Stimulated activated CD4-positive, alpha-beta T cell treated with anti-CD3 and anti-CD28 coated beads, Interleukin-12 subunit alpha, Interleukin-12 subunit beta, amount 100 ng/mL, for 24 hours (primary cell): ENCODE measurements at places on chromosomes 5 and 9.

GRCh38 chr9:99038484-99038820, 66.5 kb upstream of the TGFBR1 start:
- no peak for DNase-seq

GRCh38 chr5:15946026-15946425, 233.6 kb downstream of the MARCHF11 start:
- DNase-seq, result no peak

DNA sequence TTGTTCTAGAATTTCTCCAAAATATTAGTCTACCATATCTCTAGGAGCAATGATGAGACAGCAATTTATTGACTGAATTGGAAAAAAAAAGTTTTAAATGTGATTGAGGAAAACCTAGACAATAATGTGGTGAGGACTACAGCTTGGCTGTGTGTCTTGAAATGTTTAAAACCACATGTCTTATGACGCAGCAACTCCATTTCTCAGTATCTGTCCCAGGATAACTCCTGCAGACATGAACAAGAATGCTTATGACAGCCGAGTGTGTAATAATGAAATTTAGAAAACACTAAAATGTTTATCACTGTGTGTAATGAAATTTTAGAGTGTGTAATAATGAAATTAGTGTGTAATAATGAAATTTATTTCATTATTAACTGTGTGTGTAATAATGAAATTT, 254.1 kb upstream of the DAPK1 start:
- DNase-seq, result no peak

- DNase-seq, result no peak
Measured at GRCh38 chr9:123005964-123006363, 27.5 kb upstream of the GPR21 start.

GRCh38 chr5:93404246-93404645, 176.8 kb downstream of the NR2F1-AS1 start:
- DNase-seq, result no peak

- DNase-seq, result no peak
Measured at GRCh38 chr5:54257366-54258118, 52.8 kb downstream of the ARL15 start.

GRCh38 chr5:139021346-139021745, 146.2 kb upstream of the LRRTM2 start:
- DNase-seq, result no peak

GRCh38 chr9:81825846-81826516, 102.2 kb upstream of the SPATA31D4 start:
- no peak for DNase-seq

DNA sequence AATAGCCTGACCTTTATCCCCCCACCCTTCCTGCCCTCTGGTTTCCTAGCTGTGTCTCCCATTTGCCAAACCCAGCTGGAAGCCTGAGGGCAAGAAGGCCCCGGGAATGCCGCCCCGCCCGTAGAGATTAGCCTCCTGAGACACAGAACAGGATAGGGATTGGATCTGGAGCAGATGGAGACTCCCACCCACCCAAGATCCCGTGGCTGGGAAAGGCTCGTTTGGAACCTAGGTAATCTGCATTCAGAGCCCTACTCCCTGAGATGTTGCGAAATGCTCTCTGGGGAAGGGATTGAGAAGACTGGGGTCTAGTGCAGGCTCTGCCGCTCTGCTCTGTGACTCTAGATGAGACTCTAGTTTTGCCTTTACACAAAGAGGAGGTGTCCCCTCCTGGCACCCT, 10.9 kb downstream of the AQP3 start:
- no peak for DNase-seq

DNA sequence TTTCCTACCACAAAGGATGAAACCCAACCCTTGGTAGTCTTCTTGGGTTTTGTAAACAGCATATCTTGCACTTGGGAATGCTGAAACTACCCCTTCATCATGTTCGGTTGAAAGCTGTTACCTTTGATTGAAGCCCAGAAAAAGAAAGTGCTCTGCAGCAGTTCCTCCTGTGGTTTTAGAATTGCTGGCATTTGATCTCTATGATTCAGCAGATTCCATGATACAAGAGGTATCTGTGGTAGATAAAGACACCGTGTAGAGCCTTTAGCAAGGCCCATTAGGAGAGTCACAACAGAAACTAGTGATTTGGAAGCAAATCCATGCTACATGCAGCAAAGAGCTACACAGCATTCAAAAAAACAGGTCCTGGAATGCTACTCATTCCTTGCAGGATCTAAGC, 557.0 kb downstream of the TLE1 start:
- DNase-seq, result no peak

GRCh38 chr5:171366645-171367044, 21.0 kb upstream of the NPM1 start:
- no peak for DNase-seq

DNA sequence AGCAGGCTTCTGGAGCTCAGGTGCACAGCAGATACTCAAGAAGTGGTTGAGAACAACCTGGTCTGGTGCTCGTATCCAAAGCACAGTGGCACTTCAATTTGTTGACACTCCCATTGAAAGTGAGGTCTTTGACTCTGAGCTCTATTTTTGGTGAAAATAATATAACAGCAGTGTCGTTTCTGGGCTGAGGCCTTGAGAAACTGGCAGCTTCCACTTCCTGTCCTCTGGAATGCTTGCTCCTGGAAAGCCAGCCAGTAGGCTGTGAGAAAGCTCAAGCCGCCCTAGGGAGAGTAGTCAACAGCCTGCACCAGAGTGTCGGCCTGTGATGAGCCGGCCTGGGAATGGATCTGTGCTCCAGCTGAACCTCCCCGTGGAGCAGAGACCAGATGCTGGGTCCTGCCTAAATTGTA, 6.8 kb upstream of the SUSD3 start:
- DNase-seq, result no peak

GRCh38 chr5:9405196-9405754, 140.6 kb downstream of the SEMA5A start:
- DNase-seq, result no peak

- peak; percentile 30 for DNase-seq
Measured at GRCh38 chr9:130707225-130707976, 13.8 kb downstream of the EXOSC2 start.

DNA sequence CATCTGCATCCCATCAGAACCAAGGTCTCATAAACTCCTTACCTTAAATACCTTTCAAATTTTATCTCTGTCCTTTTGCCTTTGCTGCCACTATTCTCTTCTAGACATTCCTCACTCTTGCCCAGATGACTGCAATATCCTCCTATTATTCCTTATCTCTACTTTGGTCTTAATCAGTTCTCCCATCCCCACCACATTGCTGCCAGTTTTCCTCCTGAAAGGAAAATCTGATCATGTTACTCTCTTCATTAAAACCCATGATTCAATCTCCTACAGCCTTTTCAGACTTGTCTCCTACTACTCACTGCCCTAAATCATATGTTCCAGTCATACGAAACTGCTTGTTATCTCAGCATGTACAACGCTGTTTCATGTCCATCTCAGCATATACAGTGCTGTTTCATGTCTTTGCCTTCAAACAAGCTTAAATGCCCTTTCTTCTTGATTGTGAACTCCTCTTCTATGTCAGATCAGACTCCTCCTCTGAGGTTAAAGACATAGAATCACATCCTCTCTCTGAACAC, 152.6 kb upstream of the FST start:
- DNase-seq, result no peak

DNA sequence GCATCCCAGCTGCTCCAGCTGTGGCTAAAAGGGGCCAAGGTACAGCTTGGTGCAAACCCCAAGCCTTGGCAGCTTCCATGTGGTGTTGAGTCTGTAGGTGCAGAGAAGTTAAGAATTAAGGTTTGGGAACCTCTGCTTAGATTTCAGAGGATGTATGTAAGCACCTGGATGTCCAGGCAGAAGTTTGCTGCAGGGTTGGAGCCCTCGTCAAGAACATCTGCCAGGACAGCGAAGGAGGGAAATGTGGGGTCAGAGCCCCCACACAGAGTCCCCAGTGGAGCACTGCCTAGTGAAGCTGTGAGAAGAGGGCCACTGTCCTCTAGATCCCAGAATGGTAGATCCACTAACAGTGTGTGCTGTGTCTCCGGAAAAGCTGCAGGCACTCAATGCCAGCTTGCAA, 236.2 kb upstream of the ADRA1B start:
- no peak for DNase-seq
